Epithelial cell of alveolus of lung (primary cell): ENCODE measurements at places on chromosomes 11 and 22. TPM values are rescaled to one million over a fixed set of nuclear protein-coding genes. Genes with fewer than 3 reads are reported as not detected.

The SSTR3 gene
- total RNA-seq: under 0.01 TPM in 1 of 2 replicates, not detected in the other

The FLRT1 gene
- 0.26 and 0.56 TPM in 2 replicates for total RNA-seq

The TMPRSS5 gene
- total RNA-seq: 0.32 TPM in 1 of 2 replicates, not detected in the other

The ARHGAP42 gene
- total RNA-seq: 7.6 and 10.1 TPM in 2 replicates

The OR8A1 gene
- total RNA-seq: not detected in 2 replicates

The OR4C15 gene
- not detected in 2 replicates for total RNA-seq

The OVOL1 gene
- under 0.01 TPM in 1 of 2 replicates, not detected in the other for total RNA-seq
